ENCODE measurements at places on chromosomes 7 and 10.

DNA sequence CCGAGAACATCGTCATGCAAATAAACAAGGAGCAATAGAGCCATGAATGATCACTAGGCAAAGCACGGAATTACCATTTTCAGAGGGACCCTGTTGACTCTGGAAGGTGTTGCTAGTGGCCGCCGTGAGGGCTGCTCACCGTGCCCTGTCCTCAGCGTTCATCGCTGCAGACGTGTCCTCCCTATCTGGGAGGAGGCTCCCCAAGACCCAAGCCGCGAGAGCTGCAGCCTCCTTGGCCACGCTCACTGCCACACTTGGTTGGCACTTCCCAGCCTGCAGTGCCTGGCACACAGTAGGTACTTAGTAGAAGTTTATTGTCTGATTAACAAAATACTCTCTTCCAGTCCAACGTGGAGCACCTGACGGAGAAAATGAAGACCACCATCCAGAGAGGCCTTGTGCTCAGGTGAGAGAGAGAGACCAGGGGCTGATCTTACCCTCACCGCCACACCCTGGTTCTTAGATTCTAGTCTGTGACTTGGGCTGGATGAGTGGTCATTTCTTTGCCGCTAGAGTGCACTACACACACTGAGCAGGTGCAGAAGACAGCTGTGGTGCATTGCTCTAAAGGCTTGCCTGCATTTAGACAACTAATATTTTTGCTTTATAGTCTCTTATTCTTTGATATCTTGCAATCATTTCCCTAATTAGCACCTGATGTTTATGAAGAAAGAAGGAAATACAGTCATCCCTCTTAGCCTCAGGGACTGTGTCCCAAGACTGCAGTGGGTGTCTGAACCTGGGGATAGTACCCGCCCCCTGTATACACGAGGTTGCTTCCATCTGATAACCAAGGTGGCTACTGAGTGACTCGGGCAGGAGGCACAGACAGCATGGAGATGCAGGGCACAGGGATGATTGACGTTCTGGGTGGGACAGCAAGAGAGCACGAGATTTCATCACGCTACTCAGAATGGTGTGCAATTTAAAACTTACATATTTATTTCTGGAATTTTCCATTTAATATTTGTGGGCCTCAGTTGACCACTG, 40.3 kb downstream of the PITRM1 start:
- no peak for DNase-seq

DNA sequence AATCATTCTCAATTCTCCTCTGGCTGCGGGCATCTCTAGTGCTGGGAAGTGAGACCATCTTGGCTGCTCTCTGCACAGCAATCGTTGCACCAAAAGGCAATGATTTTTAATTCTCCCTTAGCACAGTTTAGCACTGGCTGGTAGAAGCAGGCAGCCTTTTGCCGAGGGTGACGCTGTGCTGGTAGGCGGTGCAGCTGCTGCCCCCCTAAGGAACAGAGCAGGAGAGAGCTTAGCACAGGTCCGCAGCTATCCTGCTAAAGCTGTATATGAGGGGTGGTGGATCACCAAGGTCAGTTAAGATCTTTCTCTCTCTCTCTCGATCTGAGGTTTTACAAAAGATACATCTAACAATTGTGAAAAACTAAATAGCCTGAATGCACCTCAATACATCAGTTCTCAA, 390.1 kb downstream of the GATA3 start:
- DNase-seq, result no peak

GRCh38 chr10:78645169-78645686, 423.5 kb upstream of the ZMIZ1 start:
- DNase-seq, result no peak

GRCh38 chr10:127449490-127449889, 99.6 kb upstream of the NPS start:
- DNase-seq, result no peak

- no peak for DNase-seq
Observed at GRCh38 chr10:132588301-132589013, 50.9 kb downstream of the INPP5A start.

GRCh38 chr7:107638594-107638993, 22.0 kb upstream of the SLC26A4 start:
- DNase-seq, result no peak

DNA sequence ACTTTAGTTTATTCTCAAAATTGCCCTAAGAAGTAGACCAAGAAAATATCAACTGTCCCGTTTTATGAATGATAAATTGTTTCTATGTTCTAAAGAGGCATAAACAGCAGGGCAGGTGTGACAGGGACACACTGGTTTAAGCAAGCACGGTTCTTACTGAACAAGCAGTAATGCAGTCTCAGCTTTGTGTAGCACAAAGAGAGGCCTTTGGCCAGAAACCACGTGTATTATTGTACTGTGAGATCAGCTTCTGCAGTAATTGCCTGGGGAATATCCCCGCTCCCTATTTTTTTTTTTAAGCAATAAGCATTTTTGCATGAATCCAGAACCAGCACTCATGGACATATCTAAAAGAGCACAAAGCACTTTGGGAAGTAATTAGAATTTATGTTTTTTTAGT, 255.4 kb downstream of the WDR11 start:
- DNase-seq, result no peak

DNA sequence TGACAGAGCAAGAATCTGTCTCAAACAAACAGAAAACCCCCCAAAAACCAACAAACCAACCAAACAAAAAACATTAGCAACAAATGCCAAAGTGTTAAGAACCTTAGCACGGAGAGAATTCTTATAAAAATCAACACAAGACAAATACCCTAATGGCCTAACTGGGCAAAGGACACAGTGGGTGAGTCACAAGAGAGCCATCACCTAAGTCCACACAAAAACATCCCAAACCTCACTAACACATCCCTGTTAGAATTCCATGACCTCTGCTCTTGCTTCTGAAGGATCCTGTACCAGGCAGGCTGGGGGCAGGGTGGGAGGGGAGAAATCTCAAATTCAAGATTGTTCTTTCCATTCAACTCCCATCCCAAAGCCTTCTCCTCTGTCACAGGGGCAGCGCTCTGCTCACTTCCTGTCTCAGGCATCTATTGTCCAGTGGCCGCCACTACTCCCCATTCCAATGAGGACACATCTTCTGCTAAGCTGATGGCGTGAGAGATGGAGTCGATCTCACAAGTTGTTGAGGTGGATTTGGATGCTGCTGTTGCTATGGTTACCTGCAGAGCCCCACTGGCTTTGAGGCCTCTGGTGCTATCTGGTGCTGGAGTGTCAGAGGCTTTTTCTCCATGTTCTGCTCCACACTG, 9.2 kb downstream of the IL15RA start:
- DNase-seq, result no peak

- no peak for DNase-seq
Observed at GRCh38 chr7:150451833-150452461, 1.5 kb downstream of the GIMAP8 start.
